Mucosa of descending colon (tissue), 3 donors: ENCODE measurements at places on chromosomes 4 and X.

- no peak for DNase-seq
Observed at GRCh38 chr4:8045909-8046308, 106.2 kb upstream of the AFAP1 start.

DNA sequence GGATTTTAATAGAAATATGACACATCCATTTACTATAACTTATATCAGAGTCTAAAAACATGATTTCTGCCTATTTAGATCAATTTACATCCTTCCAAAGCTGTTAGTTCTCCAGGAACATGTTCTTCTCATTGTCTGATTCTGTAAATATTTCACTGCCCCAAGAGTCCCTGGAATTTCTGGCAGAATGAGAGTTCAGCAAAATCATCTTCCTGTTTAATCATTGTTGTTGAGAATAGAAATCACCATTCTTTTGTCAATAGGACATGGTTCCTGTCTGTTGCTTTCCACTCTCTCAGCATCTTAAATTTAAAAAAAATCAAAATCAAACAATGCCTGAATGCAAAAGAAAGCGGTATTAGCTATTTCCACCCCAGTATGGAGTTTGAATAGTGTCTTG lies 172.8 kb upstream of the FRMPD4 start:
- no peak for DNase-seq

- DNase-seq, result no peak
Observed at GRCh38 chrX:153825042-153825441, 5.3 kb downstream of the PDZD4 start.

GRCh38 chrX:38347136-38347535 lies 5.3 kb upstream of the OTC start:
- no peak for DNase-seq

DNA sequence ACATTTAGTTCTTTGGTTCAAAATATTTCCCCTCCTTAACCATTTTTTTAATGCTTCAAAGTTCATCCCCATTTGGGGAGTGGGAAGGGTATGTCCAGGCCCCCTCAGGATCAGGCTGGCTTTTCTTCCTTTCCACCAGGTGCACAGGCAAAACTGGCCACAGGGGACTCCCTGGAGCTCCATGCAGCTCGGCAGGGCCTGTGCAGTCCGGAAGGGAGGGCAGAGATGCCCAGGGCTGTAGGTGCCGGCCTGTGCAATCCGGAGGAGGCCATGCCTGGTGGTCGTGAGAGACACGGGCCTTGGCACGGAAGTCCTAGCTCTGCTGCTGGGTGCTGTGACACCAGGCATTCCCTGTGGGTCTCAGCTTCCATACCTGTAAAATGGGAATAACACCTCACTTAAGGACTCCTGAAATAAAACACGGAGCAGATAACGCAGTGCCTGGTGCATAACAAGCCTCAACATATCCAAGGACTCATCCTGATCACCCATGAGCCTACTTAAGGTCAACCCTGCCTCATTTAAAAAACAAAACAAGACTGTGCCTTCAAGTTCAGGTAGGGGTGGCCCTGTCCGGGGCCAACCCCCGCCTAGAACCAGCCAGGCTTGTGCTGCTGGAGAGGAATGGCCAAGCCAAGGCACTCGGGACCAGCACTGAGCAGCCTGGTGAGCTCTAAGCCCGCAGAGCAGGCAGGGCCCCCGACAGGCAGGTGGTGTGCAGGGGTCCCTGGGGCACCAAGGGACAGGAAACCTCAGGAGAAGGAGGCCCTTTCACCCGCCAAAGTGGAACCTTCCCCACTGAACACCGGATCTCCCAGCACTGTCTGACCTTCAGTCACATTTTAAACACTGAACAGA lies 21.2 kb upstream of the CYP4V2 start:
- no peak for DNase-seq

DNA sequence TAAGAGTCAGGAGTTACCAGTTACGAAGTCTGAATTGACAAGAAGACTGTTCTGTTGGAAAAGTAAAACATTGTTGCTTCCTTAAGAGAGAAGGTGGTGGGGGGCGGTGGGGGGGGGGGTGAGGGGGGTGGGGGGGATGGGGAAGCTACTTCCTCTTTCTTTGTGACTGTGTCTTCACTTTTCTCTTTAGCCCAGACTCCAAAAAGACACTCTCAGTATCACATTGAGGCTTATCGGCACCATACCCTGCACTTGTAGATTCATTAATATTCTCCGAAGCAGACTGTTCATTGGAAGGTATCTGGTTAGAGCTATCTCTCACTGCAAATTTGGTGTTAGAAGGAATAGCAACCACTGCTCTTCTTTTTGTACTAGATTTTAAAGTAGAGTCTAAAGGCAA lies 94.5 kb upstream of the IL13RA1 start:
- DNase-seq, result no peak

GRCh38 chrX:66731398-66731797 lies 92.5 kb upstream of the EDA2R start:
- DNase-seq, result no peak

DNA sequence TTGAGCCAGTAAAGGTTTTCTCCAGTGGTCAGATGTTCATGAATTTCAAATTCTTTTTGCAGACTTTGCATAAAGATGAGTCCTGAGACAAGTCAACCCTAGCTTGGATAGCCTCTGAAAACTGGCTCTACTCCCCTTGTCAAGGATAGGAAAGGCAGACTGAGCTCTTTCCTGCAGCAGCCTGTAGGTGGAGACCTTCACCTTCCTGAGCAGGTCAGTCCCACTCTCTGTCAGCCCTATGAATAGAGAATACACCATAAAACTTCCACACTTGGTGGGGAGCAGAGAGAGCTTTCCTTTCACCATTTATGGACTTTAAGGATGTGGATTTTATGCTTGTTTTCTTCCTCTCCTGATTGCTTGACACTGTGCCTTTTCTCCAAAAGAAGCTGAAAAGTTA lies 41.9 kb downstream of the PCDH19 start:
- no peak for DNase-seq

- DNase-seq, result peak; percentile 3
Observed at GRCh38 chrX:151825925-151826485, 86.7 kb upstream of the MAGEA4 start.

DNA sequence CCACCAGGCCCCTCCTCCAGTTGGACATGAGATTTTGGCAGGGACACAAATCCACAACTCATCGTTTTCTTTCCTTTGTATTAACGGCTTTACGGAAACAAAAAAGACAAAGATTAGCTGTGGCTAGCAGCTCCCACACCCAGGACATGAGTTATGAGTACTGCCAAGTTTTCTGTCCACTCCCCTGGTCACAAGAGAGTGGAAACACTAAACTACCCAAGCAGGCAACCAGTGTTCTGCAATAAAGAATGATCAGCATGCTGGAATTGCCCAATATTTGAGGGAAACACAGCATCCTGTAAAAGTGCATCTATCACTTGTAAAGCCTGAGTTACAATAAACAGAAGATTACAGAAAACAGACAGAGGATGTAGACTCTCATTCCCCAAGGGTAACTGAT lies 358.4 kb downstream of the NLGN4X start:
- no peak for DNase-seq

DNA sequence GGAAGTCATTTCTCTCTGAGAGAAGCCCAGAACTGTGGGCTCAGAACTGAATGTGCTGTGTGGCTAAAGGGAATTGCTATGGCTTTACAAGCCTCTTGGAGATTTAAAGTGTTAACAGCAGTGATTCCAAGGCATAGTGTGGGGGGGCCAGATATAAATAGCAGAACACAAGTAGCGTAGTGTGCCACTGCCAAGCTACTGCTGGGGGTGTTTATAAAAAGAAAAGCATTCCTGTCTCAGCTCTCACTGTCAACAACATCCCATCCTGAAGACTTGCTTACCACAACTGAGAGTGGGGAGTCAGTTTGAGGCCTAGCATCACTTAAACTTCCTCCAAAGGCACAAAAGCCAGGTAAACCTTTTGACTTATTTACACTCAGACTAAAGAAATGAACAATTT lies at the start of gene ART3:
TSS of gene ART3 (plus strand) at position 242 of the 400 bp plus-strand sequence. CDS start 1,181 bp downstream, outside the sequence.
- DNase-seq, result no peak

GRCh38 chr4:156963419-156963818 lies 8.2 kb downstream of the PDGFC start:
- DNase-seq, result no peak

GRCh38 chrX:6299724-6300123 lies 71.1 kb upstream of the NLGN4X start:
- no peak for DNase-seq

GRCh38 chrX:16993791-16994318 lies 47.4 kb downstream of the REPS2 start:
- DNase-seq, result no peak

DNA sequence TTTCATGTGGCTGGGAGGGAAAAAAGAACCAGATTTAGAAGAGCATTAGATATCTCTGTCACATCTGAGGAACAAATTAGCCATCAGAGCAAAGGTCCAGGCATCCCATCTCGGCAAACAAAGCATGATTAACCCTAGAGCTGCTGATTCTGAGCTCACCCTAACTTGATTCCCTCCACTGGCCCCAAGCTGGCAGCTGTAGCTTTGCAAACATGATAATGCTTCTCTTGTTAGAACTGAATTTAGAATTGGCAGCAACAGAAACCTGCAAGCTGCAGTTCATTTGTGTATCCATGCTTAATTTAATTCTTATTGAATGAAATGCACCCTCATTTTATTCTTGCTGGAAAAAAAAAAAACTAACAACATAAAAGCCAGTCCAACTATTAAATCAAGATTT lies 289.2 kb downstream of the IL1RAPL1 start:
- no peak for DNase-seq

DNA sequence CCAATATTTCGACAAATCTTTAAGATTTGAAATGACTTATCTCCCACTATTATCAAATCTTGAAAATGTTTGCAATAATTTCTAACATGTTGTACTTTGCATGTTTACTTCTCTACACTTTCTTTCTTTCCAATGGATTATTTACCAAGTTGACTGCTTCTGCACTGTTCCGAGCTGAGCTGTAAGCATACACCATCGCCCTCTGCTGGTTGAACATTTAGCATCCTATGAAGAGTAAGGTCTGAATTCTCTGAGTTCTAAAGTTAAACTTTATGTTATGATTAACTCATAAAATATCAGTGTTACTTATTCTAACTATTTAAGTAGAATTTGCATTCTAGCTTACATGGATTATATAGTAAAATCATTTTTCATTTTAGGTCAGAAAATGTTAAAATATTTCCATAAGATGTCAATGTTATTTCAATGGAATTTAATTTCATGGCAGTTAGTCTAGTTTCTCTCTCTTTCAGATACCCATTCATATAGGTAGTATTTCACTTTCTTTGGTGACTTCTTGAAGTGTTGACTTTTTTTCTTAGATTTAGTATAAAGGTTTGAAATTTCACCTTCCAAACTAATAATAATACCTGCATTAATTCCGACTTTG lies 137.4 kb downstream of the DKK2 start:
- no peak for DNase-seq

DNA sequence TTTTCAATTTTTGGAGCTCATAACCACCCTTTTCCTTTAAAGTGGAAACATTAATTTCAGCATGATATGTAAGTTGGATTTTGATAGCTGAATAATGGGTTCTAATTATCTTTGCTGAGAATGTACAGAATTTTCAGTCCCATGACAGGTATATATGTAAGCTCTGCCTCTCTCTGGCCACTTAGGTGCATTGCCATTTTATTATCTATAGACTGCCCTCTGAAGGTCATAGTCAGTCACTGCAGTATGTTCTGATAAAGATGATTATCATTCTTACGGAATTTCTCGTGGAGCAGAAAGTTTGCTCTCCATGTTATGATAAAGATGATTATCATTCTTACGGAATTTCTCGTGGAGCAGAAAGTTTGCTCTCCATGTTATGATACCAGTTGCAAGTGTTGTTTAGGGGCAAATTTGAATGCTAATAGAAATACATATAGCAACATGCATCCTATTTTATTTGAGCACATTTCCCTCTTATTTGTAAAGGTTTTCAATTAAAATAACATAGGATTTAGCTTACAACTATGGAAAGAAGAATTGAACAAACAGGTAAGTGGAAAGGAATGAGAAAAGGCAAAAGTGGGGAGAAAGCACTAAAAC lies 10.4 kb downstream of the AFP start:
- DNase-seq, result no peak

GRCh38 chrX:68852046-68852445 lies 23.2 kb downstream of the EFNB1 start:
- no peak for DNase-seq

DNA sequence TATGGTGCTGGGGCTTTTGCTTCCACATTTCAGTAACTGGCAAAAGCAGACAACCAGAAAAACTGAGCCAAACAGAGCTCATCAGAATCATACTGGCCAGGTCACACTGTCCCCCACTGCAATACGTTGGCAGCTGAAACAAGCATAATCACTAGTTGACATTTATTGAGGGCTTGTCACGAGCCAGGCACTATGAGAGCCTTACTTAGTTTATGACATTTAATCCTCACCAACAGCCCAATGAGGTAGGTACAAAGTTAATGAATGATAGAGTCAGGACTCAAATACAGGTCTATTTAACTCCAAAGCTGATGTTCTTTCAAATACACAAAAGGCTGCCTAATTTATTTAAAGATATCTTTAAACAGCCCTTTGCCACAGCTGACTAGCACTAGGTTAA lies 174.0 kb upstream of the MBNL3 start:
- DNase-seq, result peak; percentile 13

- DNase-seq, result peak; percentile 64
Observed at GRCh38 chr4:10096201-10096977, 20.2 kb downstream of the WDR1 start.

GRCh38 chrX:48989483-48989882 lies 12.6 kb downstream of the GRIPAP1 start:
- DNase-seq, result peak; percentile 17

DNA sequence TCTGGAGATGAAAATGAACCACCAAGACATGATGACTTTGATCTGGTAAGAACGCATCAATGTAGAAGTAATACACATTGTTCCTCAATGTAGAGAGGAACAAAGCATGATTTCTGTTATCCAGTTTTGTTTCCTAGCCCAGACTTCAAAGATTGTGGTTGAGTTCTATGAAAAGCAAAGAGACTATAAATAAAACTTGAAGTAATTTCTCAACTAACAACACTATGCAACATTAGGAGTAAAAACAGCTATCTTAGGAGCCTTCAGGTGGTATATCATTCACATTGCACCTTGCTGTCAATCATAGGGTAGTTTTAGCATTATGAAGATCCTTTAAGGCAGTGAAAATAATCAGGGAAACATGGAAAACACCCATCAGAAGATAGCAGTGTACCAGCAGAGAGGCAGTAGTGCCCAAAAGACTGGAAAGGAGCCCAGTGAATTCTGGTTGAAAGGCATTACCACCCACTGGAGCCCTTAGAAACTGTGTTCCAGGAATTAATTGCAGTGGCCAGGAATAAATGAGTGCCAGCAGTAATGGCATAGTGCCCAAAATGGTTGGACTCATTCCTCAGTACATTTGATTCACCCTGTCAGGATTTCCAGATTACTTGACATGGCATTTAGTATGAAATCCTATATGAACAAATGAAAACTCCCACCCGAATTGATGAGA lies 300.7 kb upstream of the CXXC4 start:
- DNase-seq, result no peak

GRCh38 chrX:49260221-49260985 lies 4.1 kb downstream of the FOXP3 start:
- no peak for DNase-seq

- DNase-seq, result no peak
Observed at GRCh38 chr4:65023883-65024670, 614.8 kb upstream of the TECRL start.

GRCh38 chr4:162891788-162892707 lies 274.6 kb downstream of the NAF1 start:
- no peak for DNase-seq
